Gastrocnemius medialis (tissue), 4 donors: ENCODE measurements at places on chromosomes 5 and 9.

- DNase-seq, result no peak
- no peak overlapping the region for H3K27ac ChIP-seq
Observed at GRCh38 chr9:76257311-76257710, 136.9 kb downstream of the RFK start.

GRCh38 chr9:69028754-69029153, 6.8 kb upstream of the FXN start:
- no peaks in the 10 kb centered on the region for H3K36me3 ChIP-seq
- H3K27me3 ChIP-seq, result no peaks in the 10 kb centered on the region
- H3K4me3 ChIP-seq, result no peak overlapping the region
- no peak for DNase-seq

DNA sequence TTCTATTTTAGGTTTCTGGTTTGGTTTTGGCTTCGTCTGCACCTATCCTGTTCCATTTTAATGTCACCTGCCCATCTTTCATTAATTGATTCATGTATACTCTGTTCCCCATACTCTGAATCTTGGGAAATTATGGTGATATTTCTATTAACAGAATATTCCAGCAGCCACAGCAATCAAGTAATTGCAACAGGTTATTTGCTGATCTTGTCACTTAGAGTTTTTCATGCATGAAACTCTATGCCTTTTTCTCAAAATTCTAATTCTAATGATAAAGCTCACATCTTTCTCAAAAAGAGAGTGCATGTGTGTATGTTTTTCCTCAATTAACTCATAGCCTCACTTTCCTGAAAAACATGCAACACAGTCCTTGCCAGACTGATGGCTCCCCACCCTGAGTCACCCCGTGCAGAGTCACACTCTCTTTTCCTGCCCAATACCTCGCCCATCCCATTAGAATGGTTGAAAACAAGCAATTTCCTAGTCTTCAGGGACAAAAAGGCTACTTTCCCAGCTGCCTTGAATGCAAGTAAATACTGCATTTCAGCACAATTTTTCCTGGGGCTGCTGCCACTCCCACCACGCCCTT, 15.6 kb downstream of the GFRA3 start:
- no peaks in the 10 kb centered on the region for H3K36me3 ChIP-seq
- no peaks in the 10 kb centered on the region for H3K27me3 ChIP-seq
- H3K4me1 ChIP-seq, result no peaks in the 10 kb centered on the region
- no peak overlapping the region for H3K27ac ChIP-seq
- H3K4me3 ChIP-seq, result no peak overlapping the region

GRCh38 chr5:137727623-137728022, 8.3 kb downstream of the KLHL3 start:
- H3K27me3 ChIP-seq, result no peaks in the 10 kb centered on the region
- no peak overlapping the region for H3K27ac ChIP-seq
- H3K4me1 ChIP-seq, result no peaks in the 10 kb centered on the region
- no peak for DNase-seq
- no peaks in the 10 kb centered on the region for H3K36me3 ChIP-seq

- DNase-seq, result no peak
- no peak overlapping the region for H3K4me3 ChIP-seq
- no peak overlapping the region for H3K27ac ChIP-seq
- no peaks in the 10 kb centered on the region for H3K4me1 ChIP-seq
Observed at GRCh38 chr9:77563174-77563573, 84.9 kb downstream of the GNA14 start.
